T-helper 9 cell (primary cell): ENCODE measurements at places on chromosomes 12 and 14.

DNA sequence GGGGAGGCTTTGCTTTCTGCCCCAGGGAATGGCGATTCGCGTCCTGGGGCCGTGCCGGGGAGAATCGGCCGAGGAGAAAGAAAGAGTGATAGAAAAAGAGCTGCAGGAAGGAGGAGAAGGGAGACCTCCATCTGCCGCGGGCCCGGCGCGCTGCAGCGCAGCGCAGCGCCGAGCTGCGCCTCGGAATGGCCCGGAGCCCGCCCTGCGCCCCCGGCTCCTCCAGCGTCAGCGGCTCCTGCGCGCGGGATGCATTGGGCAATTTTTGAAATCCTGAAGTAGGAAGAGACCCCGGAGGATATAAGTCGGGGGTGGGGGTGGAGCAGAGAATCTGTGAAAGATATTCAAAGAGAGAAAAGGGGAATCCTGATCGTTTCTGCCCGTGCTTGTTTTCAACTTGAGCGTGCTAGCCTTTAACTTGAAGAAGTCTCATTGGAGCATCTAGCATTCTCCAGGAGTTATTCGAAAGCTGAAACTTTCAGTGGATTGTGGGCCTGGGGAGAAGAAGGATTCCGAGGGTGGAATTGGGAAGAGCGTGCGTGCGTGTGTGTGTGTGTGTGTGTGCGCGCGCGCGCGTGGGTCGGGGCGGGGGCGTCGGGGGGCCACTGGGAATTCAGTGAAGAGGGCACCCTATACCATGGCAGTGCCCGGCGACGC, 441 bp downstream of the PDE3A start:
- DNase-seq = no peak

GRCh38 chr14:100529561-100530031, 57.6 kb downstream of the BEGAIN start:
- no peak for DNase-seq

GRCh38 chr14:93982230-93983007, 6.0 kb upstream of the ASB2 start:
- DNase-seq = no peak

GRCh38 chr12:88604646-88605045, 24.4 kb upstream of the KITLG start:
- no peak for DNase-seq

DNA sequence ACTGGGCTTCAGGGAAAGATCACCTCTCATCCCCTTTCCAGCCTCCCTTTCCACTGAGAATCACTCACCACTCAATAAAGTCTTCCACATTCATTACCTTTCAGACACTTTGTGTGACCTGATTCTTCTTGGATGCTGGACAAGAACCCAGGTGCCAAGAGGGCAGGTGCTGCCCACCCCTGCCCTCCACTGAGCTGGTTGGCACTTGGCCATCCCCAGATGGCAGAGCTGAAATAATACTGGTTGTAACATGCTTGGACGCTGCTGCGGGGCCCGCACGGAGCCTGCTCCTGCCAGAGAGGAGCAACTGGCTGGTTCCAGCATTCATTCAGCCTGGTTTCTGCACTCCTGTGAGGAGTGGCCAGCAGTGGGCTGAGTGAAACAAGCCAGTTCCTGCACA, 386.7 kb upstream of the CCDC196 start:
- no peak for DNase-seq

DNA sequence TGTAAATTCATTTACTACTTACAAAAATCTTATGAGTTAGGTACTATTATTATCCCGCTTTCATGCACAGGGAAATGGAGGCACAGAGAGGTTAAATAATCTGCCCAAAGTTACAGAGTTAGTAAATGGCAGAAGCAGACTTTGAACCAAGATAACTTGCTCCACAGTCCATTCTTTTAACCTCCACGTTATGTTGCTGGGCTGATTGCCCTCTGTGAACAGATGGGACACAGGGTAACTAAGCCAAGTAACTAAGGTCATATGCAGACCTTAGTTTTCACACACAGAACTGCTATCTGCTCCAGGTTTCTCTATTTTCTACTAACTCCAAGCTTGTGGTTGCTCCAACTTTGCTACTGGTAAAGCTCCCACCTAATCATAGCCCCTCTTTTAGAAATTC, 147.1 kb upstream of the IFNG-AS1 start:
- DNase-seq = no peak

GRCh38 chr14:65156568-65157366, 54.5 kb upstream of the MAX start:
- no peak for DNase-seq

DNA sequence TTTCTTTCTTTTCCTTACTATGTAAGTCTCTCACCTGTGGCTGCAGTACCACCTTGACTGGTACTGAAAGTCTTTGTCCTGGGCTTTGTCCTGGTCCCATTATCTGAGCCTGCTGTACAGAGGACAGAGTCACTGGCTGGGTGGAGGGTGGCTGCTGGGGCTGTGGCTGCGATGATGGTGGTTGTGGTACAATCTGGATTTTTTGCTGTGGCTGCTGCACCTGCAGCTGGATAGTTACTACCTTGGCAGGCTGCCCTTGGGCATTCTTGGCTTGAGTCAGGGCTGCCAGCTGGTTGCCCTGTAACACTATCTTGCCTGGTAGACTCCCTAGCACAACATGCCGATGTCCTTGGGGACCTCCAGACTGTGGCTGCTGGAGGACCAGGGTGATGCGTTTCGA, 27.0 kb downstream of the CHD8 start:
- DNase-seq = no peak

- no peak for DNase-seq
Measured at GRCh38 chr12:45619736-45620135, 109.8 kb upstream of the ARID2 start.

- no peak for DNase-seq
Measured at GRCh38 chr14:103846097-103846496, 1.3 kb downstream of the PPP1R13B start.

GRCh38 chr12:108609537-108610335, 11.9 kb upstream of the TMEM119 start:
- no peak for DNase-seq

- DNase-seq = no peak
Measured at GRCh38 chr14:75531660-75532317, 9.5 kb downstream of the BATF start.

DNA sequence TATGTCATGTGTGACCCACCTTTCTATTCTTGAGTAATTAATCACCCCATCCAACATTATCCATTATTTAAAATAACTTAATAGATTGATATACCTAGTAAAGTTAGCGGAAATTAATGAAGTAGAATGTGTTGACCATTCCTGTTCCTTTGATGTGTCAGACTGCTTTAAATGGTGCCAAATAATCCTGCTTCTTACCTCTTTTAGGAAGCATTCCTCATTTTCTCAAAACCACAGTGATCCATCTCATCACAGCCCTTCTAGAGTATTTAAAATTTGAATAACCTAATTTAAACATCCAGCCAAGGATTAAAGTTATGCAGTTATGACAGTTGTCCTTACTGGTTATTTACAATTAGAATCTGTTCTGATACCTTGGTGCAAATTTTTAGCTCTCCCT, 6.9 kb downstream of the MGAT4C start:
- DNase-seq = no peak

GRCh38 chr14:75848167-75848913, 133.5 kb downstream of the TGFB3 start:
- DNase-seq = no peak

DNA sequence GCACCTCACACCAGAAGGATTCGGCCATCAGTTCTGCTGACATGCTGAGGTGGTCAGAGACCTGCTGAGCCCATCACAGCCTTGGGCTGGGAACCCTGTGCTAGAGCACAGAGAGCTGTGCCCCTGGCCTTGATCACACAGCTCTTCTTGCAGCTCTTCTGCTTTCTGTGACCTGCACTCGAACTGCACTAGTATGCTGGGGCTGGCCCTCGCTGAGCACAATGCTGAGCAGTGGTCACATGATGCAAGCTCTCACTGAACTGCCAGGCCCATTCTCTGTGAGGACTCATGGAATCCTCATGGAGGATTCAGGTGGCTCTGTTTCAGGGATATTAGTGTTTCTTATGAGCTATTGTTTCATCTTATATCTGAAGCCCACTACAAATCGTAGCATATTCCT, 22.5 kb downstream of the FBXO21 start:
- DNase-seq = no peak

DNA sequence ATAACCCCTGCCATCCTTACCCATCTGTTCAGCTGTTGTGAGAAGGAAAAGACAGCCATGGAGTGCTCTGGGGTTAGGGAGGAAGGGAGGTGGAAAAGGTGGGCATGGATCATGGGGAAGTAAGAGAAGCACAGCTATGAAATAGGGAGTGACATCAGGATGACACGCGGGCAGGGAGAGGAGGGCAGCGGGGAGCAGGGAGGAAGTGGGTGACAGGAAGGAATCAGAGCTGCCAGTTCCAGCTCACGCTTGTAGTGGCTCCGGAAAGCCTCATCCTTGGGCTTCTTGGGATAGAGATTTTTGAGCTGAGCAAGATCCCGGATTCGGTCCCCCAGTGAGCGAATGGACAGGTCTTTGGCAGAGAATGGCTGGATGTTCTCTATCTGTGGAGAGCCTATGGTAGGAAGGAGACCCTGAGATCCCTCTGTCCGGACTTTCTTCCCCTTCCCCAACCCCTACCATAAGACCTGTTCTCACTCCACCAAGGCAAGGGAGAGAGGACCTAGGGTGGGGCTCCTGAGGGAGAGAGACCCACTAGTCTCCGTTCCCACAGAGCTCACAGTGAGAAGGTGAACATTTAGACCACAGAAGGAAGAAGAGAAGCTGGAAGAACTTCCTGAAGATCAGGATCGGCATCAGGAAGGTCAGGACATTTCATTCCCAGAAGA, 10.3 kb downstream of the NAB2 start:
- DNase-seq = no peak

DNA sequence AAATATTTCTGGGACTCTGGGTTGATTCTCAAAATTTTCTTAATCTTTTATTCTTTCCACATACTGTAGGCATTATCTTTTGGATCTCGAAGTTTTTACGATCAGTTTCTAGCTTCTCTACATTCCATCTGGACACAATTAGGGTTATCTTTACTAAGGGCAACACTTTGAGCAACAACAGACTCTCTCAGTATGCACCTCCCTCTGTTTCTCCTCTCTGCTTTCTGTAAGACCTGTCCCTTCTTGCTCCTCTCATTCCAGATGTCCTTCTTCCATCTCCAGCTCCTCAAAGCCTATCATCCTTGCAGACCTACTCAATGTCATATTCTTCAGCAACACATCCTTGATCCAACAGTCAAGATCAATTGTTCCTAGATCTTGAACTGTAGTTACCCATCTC, 457.0 kb downstream of the SLC6A15 start:
- no peak for DNase-seq

GRCh38 chr12:26884765-26885576, 52.0 kb upstream of the ITPR2 start:
- DNase-seq = peak; percentile 71

DNA sequence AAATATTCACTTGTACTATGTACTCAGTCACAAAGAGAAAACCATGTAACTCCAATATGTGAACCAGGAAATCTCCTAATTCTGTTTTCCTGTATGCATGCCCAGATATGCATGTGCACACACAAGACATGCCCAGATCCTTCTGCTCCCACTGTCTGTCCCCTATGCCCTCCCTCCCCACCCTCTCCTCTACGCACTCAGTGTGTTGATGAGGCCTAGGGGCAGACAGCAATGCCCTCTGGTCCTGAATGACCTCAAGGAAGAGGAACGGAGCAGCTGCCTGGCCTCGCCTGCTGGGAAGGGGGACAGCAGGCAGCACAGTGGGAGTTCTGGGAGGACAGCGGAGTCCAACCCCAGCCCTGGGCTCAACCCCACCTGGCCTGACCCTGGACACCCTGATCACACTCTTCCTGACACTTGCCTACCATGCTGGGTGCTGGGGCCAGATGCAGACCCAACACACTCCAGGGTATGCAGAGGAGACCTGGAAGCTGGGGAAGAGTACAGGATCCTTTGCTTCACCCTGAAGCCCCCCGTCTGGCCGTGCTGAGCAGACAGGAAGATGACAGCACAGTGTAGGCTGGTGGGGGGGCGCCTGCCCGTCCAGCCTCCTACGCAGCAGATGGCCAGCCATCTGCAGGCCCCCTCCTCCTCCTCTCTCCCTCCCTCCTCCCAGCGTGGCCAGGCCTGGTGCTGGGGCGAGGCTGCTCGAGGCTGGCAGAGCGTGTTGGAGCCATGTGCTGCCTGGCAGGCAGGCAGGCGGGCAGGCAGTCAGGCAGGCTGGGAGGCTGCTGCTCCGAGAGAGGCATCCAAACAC, 106.6 kb upstream of the NCOR2 start:
- no peak for DNase-seq

GRCh38 chr12:50999093-50999492, 27.1 kb downstream of the SLC11A2 start:
- DNase-seq = no peak

GRCh38 chr12:107431942-107432341, 253.7 kb upstream of the PWP1 start:
- no peak for DNase-seq

DNA sequence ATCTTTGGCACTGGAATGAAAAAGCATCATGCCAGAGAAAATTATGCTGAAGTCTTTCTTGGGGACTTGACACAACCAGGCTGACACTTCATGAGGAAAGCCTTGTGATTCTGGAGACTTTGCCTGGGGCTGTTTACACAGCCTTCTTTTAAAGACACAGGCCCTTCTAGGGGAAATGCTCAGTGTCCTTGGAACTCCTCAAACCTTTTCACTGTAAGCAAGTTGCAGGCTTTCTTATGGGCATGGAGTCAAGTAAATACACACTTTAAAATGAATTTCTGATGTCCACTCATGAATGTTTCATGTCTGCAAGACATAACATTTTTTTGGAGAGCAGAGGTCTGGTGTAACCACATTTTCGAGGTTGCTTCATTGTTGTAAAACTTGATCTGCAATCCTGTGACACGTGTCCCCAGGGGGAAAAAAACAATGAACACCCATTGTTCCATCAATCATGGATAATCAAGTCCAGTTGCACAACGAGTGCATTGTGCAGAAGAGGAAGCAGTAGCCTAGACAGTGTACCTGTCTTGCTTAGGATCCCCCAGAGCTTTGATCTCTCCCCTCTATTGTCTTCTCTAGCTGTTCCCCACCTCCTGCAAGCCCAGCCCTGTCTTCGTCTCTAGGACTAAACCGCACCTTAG, 155.1 kb upstream of the PRICKLE1 start:
- no peak for DNase-seq

DNA sequence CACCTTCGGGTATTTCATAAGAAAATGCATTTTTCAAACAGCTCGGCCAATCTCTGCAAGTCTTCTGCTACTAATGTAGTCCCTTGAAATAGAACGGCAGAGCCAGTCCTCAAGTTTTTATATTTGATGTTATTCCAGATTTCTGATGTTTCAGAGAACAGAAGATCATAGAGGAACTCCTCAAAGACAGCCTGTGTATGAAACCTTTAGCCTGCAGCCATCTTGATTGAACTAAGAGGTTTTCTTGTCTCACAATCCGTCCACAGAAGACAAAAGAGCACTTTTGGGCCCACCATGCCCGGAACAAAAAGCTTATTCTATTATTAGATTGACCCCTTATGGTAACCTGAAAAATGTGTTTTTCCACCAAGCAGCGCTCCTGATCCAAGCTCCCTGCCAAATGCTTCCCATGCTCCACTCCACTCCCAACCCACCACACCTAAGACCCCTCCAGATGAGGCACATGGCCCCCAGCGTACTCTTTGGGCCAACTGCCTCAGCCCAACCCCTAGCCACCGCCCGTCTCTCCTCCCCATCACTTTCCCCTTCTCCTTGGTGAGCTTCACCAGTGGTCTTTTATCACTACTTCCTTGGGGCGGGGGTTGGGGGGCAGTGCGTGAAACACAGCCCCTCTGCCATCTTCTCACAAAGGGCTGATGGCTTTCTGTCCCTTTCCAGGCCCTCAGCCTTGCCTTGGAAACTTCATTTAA, 175.8 kb downstream of the CALM1 start:
- no peak for DNase-seq

- DNase-seq = no peak
Measured at GRCh38 chr12:52903855-52904508, 894 bp downstream of the KRT8 start.

GRCh38 chr14:90168425-90169105, 87.8 kb upstream of the PSMC1 start:
- no peak for DNase-seq
